Cortex of kidney (tissue), 1 donor: ENCODE measurements at places on chromosomes 4 and X.

DNA sequence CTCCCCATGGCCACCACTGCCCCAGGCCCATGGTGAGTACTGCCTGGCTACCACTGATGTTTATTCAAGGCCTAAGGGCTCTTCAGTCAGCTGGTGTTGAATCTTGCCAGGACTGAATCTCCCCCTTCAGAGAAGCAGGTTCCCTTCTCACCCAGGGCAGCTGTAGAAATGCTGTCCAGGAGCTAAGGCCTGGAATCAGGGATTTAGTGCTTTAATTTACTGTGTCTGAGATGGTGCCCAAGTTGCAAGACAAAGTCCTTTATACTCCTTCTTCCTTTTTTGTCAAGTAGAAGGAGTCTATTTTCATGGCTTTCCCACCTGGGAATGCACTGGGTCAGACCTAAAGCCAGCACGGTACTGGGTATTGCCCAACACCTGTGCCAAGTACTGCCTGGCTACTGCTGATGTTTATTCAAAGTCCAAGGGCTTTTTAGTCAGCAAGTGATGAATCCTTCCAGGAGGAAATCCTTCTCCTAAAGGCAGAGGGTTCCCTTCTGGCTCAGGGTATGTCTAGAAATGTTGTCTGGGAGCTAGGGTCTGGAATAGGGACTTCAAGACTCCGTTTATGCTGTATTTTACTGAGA is 117.6 kb upstream of the ATOH1 start:
- no peak for DNase-seq

- DNase-seq = no peak
Measured at GRCh38 chr4:14863418-14864364, 138.6 kb upstream of the CPEB2 start.

DNA sequence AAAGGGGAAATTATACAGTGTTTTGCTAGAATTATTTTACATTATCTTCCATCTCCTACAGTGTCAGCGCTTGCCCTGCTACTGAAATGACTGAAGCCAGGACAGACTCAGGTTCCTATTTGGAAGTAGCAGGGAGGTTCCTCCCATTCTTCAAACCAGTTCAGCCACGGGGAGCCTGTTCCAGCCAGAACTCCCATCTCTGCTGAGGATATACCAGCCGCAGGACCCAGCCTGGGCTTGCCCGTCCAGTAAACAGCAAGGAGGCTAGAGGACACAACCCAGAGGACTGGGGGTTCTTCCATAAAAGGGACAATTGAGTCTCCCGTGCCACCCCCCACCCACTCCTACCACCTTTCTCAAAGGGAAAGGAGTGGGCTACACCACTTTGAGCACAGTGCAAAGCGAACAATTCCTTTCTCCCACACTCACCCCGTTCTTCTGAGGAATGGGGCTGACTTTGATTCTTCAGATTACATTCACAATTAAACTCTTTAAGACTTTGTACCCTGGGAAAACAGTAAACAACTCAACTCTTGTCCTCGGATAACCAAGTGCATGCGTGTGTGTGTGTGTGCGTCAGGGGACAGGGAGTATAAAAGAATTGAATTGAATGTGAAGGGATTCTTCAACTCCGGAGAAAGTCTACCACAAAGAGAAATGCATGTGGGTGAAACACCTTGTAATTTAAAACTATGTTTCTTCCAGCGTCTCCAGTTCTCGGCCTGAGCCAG is 31.0 kb upstream of the PPARGC1A start:
- no peak for DNase-seq

GRCh38 chr4:169492436-169493163 is 119.8 kb downstream of the NEK1 start:
- DNase-seq = no peak

DNA sequence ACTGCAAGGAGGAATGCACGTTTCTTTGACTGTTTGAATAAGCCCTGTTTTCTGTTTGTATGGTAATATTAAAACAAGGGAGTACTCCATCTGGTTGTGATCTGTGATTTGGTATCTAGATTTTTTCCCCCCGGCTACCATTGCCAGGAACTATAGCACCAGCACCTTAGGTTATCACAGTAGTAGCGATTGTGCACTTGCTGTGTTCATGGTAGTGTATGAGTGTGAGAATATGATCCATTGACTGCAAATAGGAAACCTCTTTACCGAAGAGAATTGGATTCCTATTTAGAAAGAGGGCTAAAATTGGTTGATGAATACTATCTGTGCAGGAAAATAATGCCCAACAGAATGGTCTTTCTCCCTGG is 69.9 kb downstream of the LARP7 start:
- DNase-seq = no peak

- DNase-seq = no peak
Measured at GRCh38 chr4:11590132-11590531, 161.4 kb upstream of the HS3ST1 start.

GRCh38 chr4:140497405-140497746 is 717 bp downstream of the MGAT4D start:
- DNase-seq = no peak

- no peak for DNase-seq
Measured at GRCh38 chrX:129743821-129744220, 5.0 kb downstream of the XPNPEP2 start.

- DNase-seq = no peak
Measured at GRCh38 chrX:102042372-102043325, 82.8 kb upstream of the TCEAL2 start.

DNA sequence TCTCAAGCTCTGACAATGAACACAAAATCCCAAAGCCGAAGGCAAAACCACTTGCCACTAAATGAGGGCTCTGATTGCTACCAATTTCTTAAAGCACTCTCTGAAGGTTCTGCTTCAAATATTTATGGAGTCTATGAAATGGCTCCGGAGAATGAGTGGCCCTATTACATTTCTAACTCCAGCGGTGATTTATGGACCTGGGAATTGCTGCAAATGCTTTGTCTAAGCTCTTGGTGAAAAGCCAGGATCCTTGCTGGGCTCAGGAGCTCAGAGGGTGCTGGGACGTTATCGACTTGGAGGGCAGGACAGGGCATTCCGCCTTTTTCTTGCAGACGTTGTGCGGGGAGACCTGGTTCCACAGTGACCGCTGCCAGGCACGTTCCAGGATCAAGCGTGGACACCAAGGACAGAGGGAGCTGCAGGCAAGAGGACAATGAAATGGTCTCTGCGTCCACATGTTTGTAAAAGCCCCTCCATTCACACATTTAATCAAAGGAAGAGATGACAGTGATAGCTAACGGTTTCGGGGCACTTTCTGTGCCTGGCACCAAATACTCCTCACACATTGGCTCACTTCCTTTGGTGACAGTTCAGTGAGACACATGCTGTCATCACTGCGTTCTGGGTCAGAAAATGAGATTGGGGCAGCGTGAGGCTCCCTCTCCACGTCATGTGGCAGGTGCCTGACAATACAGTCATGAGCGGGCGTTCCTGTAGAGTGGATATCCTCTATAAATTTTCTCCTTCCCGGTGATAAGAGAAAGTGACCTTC is 58.8 kb downstream of the C4orf50 start:
- no peak for DNase-seq

- DNase-seq = no peak
Measured at GRCh38 chr4:83315341-83315870, 19.2 kb downstream of the HPSE start.

- DNase-seq = no peak
Measured at GRCh38 chrX:112654871-112655270, 24.9 kb downstream of the LHFPL1 start.

DNA sequence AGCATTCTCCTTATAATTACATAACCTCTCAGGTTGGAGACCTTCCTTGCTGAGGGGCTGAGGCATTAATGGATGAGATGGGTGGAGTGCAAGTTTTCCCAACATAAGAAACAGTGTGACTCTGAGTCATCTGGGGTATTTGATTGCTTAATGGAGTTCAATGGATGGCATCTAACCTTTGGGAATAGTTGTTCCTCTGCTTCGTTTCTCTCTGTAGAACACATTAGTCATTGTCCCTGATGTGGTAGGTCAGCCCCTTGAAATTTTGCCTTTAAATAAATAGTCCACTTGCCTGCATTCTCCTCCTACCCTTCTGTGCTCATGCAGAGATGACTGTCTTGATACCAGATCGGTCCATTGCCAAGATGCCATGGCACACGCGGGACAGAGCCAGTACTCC is 38.6 kb downstream of the SLITRK2 start:
- DNase-seq = no peak

DNA sequence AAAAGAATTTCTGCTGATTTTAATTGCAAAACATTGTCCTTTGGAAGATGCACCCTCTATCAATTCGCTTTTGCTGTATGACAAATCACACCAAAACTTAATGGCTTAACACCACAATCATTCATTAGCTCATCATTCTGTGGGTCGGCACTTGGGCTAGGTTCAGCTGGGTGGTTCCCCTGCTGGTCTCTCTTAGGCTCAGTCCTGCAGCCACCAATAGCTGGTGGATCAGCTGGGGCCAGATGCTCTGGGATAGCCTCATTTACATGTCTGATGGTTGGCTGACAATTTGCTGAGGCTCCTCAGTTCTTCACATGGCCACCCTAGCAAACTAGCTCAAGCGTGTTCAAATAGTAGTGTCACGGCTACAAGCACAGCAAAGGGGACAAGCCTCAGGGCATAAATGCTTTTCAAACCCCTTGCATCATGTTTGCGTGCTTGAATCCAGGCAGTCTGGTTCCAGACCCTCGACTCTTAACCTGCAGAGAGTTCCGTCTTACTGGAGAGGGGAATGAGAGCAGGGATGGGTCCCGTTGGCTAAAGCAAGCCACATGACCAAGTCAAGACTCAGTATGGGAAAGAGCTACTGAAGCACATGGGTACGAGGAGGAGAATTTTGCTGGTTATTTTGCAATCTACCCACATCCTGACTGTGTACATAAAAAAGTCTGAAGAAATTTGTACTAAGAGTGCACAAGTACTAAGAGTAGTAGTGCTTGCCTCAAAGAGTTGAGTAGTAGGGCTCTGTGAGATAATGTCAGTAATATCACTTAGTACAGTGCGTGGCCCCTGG is 7.5 kb upstream of the ACSL1 start:
- DNase-seq = no peak

- DNase-seq = no peak
Measured at GRCh38 chr4:186204686-186205085, 13.3 kb downstream of the CYP4V2 start.

DNA sequence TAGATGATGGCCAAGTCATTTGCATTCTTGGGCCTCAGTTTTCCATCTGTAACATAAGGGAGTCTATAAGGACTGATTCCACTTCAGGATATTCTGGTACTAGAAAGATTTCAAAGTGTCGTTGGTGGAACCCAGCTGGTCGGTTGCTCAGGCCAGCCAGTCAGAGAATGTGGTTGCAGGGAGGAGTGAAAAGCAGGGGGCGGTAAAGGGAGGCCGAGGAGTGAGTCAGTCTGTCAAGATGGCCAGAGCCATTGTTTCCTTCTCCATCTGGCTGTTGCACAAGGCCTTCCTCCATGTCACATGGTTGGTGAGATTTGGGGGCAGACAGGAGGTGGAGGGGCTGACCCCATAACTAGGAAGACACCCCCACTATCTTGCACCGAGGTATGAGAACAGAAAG is 38.2 kb downstream of the STARD8 start:
- DNase-seq = no peak

DNA sequence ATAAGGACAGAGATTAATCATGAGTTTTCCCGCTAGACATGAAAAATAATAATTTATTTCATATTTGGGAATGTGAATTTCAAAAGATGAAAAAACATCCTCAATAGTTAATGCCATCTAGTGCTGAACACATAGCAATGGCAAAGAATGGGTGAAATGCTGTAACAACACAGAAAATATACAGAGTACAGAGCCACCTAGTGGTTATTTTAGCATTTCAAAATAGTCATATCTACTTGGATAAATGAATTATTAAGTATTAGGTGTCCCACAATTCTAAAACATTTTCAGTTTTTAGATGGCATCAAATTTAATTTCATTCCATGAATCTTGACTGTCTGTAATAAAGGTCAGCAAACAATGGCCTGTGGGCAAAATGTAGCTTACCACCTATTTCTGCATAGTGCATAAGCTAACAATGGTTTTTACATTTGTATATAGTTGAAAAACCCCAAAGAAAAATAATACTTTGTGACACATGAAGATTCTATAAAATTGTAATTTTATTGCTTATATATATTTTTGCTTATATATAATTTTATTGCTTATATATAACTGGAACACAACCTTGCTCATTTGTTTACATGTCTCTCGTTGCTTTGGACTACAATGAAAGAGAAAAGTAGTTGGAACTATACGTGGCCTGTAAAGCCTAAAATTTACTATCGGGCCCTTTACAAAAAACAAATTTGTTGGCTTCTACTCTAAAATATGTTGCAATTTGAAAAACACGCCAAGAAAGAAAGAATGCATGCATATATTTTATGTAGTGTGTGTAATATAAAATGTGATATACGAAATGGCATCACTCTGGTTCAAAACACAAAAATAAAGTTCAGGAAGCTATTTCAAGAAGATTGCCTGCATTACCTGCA is 99.1 kb upstream of the FAM47C start:
- no peak for DNase-seq
